ENCODE measurements at places on chromosomes 11 and 22.

DNA sequence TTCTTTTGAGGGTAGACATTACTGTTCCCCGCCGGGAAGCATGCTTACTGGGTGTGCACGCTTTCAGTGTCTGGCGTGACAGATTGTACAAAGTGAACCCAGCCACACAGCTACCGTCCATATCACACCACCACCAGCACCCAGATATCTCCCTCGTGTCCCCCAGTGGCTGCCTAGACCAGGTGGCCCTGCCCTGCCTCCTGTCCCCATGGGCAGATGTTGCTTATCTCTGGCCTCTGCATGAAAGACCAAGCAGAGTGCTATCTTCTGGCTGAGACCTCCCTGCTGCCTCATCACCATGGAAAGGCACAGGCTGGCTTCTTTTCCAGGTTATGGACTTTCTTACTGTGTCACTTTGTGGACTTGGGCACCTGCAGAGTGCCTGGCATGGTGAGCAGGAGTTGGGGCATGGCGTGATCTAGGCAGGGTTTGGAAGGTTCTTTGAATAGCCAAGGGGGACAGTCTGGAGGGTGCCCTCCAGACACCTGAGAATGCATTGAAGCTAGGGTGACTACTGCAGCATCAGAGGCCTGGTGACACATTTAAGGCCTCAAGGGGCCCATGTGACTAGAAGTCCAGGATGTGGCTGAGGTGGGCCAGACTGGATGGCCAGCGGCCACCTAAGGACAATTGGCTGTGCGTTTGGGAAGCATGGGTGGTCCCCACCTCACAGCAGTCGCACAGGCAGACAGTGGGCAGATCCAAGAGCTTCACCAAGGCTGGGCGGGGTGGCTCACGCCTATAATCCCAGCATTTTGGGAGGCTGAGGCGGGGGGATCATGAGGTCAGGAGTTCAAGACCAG is 4.7 kb downstream of the TANGO2 start:
- no peak for DNase-seq

GRCh38 chr22:42180349-42180842 is 49.8 kb upstream of the CYP2D6 start:
- DNase-seq = no peak

GRCh38 chr11:103650330-103650729 is 386.1 kb upstream of the DDI1 start:
- no peak for DNase-seq

- no peak for DNase-seq
These were observed 40.6 kb downstream of the BARX2 start for GRCh38 chr11:129416080-129416820.

GRCh38 chr11:19723572-19724342 is 11.1 kb downstream of the NAV2 start:
- DNase-seq = no peak

DNA sequence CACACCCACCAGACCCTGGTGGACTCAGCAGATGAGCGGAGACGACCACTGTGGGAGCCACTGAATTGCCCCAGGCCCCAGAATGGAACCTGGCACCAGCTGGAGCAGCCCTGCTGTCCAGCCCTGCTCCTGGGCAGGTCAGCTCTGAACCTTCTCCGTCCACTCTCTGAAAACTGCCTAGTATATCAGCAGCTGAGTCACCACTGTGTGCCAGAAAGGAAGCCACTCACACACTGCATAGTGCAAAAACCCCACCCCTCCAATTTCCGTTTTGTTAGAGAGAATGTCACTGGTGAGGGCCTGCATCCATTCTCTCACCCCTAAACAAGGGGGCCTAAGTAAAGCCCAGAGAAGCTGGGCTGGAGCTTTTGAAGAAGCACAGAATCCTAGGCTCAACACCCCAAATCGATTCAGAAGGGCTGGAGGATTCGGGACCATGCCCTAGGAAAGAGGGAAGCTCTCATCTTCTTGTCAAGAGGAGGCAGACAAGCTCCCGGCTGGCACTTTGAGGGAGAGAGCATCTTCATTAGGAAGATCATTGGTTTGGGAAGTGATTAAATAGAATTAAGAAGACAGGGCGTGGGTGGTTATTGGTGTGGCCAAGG is 44.5 kb downstream of the GALNT18 start:
- no peak for DNase-seq

DNA sequence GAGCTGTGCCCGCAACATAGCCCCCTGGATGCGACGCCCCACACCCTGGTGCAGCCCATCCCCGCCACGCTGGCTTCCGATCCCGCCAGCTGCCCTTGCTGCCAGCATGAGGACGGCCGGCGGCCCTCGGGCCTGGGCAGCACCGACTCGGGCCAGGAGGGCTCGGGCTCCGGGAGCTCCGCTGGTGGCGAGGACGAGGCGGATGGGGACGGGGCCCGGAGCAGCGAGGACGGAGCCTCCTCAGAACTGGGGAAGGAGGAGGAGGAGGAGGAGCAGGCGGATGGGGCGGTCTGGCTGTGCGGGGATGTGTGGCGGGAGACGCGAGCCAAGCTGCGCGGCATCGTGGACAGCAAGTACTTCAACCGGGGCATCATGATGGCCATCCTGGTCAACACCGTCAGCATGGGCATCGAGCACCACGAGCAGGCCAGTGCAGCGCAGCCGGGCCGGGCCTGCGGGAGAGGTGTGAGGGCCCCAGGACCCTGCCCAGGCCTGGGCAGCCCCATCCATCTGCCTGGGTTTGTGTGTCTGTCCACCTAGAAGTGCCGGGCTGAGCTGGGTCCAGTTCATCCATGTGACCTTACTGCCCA is 79.0 kb downstream of the CACNA1I start:
- DNase-seq = no peak

DNA sequence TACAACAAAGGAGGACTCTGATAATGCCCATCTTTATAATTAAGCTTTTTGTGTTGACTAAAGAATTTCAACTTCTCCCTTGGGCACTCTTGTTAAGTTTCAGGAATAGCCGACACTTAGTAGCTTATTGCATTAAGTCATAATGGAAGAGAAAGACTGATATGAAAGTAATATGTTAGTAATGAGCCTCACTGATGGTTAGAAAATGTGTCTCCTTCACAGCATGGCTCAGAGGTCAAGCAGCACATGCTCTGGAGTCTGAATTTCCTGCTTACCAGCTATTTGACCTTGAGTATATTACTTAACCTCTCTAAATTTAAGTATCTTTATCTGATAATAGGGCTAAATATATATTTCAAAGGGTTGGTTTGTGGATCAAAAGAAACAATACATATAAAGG is 39.0 kb downstream of the PDGFD start:
- no peak for DNase-seq

DNA sequence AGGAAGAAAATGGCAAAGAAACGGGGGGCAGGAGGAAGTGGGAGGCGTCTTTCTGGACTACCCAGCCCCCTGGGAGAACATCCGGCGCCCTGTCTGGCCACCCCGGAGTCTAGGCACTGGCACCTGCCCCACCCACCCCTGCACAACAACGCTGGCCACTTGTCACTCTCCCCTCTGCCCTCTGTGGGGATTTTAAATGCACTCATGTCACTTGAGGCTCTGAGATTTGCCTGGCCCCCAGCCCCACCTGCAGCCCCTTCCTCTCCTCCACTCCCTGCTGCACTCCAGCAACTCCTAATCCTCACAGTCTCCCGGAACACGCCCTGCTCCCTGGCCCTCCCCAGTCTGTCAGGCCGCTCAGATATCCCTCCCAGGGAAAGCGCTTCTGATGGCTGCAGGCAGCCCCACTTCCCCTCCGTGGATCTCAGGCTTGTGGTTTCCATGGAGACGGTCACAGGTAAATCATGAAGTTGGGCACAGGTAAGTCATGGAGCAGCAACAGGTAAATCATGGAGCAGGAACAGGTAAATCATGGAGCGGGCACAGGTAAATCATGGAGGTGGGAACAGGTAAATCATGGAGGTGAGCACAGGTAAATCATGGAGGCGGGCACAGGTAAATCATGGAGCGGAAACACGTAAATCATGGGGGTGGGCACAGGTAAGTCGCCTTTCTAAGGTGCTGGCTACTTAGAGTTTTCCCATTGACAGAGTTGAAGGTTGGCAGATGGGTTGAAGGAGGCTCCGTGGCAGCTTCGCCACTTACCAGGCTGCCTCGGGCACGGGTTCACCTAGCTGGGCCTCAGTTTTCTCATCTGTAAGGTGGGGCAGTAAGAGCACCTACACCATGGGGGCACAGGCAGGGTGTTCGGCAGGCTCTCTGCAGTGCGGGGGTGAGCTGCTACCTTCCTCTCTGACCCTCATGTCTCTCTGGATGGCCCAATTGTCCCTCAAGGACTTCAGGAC is 79.0 kb upstream of the SHISAL1 start:
- no peak for DNase-seq
